ENCODE measurements at places on chromosomes 7 and 10.

- no peak for DNase-seq
These were observed 1.4 kb downstream of the ETV1 start for GRCh38 chr7:13988065-13988464.

GRCh38 chr7:46537191-46537905 is 616.3 kb upstream of the IGFBP3 start:
- DNase-seq: no peak

DNA sequence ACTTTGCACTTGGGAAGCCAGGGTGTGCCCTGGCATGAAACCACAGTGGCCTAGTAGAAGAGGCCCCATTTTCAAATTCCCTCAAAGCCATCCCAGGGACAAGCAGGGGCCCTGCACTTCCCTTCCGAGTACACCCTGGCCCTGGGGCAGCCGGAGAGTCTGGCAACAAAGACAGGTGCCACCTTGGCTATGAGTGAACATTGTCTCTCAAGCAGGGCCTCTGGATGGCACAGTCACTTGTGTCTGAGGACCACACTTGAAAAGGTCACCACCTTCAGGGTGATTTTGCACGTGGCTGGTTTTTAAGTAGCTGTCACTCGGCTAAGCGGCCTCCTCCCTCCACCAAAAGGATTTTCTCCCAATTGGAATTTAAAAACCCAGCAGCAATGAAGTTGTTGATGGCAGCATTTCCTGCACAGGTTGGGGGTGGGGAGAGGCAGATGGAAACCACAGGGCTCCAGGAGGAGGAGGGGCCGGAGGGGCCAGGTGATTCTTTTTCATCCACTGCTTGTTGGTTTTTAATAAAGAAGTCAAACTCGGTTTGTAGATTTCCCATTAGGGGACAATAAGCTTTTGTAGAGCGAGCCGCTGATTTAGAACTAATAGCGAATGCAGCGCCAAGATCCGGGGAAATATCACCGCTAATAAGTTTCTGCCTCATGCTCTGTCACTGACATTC is 33.9 kb downstream of the C10orf105 start:
- no peak for DNase-seq

DNA sequence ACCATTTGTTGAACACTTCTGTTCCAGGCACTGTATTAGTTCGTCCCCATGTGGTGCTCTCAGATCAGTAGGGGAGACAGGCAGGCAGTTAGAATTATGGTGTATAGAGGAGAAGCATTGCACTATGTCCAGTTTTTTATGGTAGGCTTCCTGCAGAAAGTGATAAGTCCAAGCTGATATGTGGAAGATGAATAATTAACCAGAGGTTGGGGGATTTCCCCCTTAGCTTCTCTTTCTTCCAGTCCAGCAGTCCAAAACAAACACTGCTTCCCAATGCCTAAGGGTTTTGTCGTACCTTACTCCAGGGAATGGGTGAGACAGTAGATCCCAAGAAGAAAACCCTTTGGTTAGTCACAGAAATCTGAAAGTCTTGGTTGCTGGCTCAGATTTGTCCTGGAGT is 19.2 kb downstream of the HIF1AN start:
- no peak for DNase-seq

DNA sequence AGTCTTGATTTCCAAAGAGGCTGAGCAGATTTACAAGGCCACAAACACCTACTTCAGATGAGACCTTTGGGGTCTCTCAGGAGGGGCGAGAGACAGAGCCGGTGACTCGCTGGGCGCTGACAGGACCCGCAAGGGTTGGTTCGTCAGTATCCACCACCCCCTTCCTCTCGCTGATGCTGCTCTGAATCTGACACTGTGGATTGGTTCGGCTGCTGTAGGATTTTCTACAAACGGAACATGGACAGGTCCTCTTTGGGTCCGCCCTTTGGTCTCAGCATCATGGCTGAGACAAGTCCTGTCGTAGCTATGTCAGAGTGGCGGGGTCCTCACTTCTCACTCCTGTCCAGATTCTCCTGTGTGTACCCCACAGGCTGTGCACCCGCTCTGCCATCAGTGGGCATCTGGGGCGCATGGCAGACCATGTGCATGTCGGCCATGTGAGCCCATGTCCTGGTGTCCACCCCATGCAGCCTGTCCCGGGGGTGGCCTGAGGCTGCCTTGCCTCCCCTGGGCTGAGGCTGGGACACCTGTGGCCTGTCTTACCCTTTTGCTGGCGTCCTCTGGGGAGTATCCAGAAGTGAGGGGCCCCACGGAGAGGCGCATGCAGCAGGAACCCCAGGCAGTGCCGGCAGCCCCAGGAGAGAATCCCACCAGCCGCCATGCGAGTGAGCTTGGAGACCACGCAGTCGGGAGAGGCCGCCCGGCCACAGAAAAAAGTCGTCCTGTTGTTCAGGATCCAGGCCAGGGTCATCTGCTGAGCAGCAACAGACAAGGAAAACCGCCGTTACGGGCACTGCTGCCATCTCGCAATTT is 21.6 kb upstream of the FAM20C start:
- DNase-seq: no peak
